ENCODE measurements at places on chromosomes 2 and 18. TPM values are rescaled to one million over a fixed set of nuclear protein-coding genes. Genes with fewer than 3 reads are reported as not detected.
A peak's percentile ranks its signal among the peaks of the same experiment; 100 is the strongest.

DNA sequence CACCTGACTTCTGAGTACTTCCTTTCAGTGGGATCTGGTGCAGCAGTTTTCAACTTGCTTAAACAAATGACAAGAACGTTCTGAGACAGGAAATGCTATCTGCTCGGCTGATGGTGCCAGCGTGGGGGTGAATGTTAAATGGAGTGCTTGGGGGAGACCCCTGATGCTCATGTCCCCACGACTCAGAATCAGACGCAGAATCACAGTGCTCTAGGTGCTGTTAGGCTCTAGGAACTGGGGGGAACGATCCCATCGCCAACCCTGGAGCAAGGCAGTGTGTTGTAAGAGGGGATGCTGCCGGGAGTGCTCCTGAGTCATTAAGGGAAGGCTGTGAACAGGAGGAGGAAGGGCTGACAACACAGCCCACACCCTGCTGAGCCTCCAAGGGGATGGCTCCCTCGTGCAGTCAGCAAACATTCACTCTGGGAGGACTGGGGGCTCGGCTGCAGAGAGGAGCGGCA, 34.1 kb upstream of the KCNF1 start:
- H3K4me1 ChIP-seq = no peaks in the 10 kb centered on the region
- H3K36me3 ChIP-seq = no peaks in the 10 kb centered on the region
- DNase-seq = peak; percentile 54
- H3K4me3 ChIP-seq = no peak overlapping the region

- no peaks in the 10 kb centered on the region for H3K36me3 ChIP-seq
- H3K4me3 ChIP-seq = no peak overlapping the region
- H3K4me1 ChIP-seq = peaks cover under 1% of the 10 kb centered on the region
These were observed 147.6 kb downstream of the SLC8A1 start for GRCh38 chr2:40304340-40304739.

- H3K27me3 ChIP-seq = no peaks in the 10 kb centered on the region
- H3K4me1 ChIP-seq = peaks cover 11% of the 10 kb centered on the region
- H3K36me3 ChIP-seq = no peaks in the 10 kb centered on the region
These were observed 54.2 kb downstream of the PDE1A start for GRCh38 chr2:182372661-182373060.

DNA sequence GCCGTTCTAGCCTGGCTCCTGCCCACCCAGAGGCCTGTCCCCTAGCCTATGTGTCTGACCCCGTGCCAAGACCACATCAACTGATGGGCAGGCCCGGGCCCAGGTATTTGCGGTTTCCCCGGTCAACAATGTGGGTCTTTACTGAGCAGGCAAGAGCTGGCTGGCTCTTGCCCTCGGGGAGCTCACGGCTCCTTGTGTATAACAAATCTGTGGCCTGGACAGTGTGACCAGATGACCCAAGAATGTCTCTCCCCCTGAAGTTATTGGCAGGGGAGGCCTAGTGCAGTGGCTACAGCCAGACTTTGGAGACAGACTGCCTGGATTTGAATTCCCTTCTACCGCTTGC, 179.6 kb downstream of the KLHL29 start:
- no peaks in the 10 kb centered on the region for H3K27me3 ChIP-seq
- H3K4me3 ChIP-seq = no peak overlapping the region
- DNase-seq = no peak
- H3K4me1 ChIP-seq = peaks cover 28% of the 10 kb centered on the region

Gene ALK
- total RNA-seq = not detected

Gene SNTG2
- 3.9 TPM for total RNA-seq

Gene LYG2
- total RNA-seq = 2.9 TPM
